ENCODE measurements at places on chromosomes 4 and X.

GRCh38 chr4:680551-680927 is 6.2 kb downstream of the MYL5 start:
- no peak for DNase-seq

DNA sequence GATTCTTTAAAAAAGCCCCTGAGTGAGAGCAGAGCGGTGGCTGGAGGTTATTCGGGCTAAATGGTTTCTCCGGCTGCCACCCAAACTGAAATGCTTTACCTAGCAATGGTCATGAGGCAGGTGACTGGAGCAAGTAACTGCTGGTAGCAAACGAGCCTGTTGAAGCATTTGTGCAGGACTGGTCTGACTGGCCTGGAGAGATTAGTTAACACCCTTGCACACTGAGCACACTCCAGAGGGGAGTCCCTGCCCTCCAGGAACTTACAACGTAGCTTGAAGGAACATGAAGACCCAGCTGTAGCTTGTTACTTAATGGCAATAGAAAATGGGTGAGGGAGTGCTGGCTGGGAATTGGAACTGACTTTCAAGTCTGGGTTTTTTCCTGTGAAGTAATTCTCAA is 40.4 kb downstream of the CCNG2 start:
- no peak for DNase-seq

GRCh38 chrX:17511556-17511955 is 136.6 kb downstream of the NHS start:
- no peak for DNase-seq

GRCh38 chr4:141311246-141312204 is 90.8 kb downstream of the ZNF330 start:
- no peak for DNase-seq

DNA sequence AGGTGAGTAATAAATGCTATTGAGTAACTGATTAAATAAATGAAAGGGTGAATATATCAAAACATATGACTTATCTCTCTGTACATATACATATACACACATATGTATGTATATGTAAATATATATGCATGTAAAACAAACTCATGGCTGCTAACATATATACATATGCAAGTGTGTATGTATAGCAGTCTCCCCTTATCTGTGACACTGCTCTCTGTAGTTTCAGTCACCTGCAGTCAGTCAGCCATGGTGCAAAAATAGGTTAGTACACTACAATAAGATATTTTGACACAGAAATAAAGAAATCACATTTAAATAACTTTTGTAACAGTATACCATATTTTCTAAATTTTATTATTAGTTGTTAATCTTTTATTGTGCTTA is 467.4 kb downstream of the EPHA5 start:
- no peak for DNase-seq

DNA sequence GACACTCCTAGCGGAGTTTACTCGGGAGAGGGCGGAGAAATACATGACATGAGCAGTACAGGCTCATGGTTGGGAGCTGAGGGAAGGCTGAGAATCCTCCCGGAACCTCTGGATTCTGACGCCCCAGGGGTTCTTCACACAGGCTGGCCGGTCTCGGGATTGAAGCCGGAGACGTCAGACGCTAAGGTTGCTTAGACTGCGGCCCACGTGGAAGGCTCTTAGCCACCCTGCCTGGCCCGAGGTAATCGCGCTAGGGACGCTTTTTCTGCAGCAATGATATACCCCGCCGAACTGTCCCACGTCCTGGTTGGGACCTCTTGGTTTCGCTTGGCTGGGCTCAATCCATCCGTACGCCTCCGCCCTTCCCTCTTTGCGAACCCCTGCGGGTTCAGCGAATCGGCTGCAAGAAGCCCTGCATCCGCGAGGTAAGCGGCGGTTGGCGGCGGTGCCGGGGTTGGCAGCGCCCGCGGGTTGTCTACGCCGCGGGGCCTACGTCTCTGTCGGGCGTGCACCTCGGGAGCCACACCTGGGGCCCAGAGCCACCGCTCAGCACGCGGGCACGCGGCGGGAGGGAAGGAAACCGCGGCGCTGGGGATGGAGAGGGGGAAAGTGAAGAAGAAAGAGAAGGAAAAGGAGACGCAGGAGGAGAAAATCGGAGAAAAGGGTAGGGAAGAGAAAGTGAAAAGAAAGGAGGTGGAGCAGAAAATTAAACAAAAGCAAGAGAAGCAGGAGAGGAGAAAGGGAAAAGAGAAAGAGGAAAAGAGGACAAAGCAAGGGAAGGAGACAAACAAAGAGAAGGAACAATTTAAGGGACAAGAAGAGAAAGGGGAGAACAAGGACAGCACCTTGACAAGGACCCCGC is at the start of gene ARL9:
ARL9 (plus strand) TSS at position 523 of the 862 bp plus-strand sequence; CDS start at position 595, 72 bp downstream.
- peak; percentile 47 for DNase-seq

DNA sequence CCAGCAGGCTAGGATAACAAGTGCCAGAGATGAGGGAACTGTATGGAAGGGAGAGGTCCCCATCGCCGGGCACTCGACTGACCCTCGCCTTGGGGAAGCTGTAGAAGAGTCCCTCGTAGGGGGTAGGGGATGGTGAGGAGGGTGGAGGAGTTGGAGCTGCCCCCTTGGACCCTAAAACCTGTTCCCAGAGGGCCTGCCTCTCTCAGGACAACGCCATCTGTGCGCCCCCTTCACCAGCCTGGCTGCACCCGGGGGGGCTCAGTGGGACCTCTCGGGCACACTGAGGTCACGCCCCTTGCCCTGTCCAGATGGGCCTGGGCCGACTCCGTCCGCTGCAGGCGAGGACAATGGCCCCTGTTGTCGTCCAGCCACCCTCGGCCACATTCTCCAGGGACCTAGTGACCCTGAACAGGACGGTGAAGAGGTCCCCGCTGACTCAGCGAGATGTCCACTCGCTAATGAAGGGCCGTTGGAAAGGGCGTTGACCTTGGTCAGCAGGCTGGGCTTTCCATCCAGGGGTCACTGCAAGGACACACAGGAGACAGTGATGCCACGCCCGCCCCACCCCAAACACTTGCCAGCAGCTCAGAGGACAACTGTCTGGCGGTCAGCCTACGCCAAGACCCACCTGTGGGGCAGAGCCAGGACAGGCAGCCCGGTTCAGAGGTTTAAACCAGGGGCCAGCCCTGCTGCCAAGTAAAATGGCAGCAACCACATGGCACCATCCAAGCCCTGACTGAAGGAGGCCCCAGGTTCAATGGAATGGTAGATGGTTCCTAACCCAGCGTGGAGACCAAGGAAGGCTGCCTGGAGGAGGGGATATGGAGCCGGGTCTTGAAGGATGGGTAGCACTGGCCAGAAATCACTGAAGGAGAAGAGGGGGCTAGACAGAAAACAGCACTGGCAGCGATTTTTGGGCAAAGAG is 51.2 kb downstream of the HMX1 start:
- no peak for DNase-seq

- no peak for DNase-seq
Measured at GRCh38 chr4:110636680-110637407, 14.0 kb upstream of the PITX2 start.

- DNase-seq: peak; percentile 4
Measured at GRCh38 chr4:121998024-121998423, 46.2 kb upstream of the TRPC3 start.

DNA sequence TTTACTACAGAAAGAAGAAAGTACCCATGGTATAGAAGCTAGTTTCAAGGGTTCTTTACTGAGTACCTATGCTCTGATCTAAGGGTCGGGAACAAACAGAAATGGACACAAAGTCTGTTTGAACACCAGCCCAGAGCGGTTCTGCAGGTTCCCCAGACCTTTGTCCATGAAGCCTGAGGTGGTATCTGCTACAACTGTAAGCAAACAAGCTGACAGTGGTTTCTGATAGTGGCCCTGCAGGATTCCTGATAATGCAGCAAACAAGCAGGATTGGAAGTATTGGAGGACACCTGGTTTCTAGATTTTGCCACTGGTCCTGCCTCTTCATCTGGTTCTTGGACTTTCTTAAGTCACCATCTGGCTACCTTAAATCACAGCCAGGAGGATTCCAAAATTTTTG is 23.7 kb downstream of the SMPX start:
- peak; percentile 84 for DNase-seq

DNA sequence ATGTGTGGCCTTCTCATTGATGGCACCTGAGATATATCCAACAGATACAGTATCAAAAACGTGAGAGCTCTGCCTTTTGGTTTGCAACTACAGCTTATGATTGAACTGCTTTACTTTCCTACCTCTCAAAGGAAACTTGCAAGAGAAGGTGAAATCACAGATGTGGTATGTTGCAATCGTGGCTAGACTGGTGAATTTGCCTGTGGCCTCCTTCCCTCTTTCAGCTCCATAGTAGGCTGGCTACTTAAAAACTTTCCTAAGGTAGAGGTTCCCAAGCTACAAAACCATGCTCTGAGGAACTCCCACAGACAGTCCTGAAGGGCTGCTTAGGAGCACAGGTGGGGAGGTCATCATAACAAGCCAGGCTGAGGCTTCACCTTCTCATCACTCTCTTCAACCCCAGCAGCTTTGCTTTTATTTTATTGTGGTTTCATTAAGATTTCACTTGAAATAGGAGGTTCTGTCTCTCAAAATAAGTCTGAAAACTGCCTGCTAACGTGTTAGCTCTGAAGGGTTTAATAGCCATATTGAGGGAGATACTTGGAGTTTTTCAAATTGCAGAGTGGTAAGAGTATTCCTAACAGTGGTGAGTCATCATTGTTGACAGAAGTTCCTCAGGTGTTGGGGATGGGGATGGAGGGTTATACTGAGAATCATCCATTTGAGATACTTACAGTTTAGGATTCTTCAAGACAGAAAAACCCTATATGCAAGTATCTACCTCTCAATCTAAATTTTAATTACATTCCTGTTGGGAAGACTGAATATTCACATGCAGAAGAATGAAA is 93.5 kb upstream of the UCP1 start:
- no peak for DNase-seq

GRCh38 chrX:153647461-153648357 is 706 bp downstream of the DUSP9 start:
- DNase-seq: no peak

DNA sequence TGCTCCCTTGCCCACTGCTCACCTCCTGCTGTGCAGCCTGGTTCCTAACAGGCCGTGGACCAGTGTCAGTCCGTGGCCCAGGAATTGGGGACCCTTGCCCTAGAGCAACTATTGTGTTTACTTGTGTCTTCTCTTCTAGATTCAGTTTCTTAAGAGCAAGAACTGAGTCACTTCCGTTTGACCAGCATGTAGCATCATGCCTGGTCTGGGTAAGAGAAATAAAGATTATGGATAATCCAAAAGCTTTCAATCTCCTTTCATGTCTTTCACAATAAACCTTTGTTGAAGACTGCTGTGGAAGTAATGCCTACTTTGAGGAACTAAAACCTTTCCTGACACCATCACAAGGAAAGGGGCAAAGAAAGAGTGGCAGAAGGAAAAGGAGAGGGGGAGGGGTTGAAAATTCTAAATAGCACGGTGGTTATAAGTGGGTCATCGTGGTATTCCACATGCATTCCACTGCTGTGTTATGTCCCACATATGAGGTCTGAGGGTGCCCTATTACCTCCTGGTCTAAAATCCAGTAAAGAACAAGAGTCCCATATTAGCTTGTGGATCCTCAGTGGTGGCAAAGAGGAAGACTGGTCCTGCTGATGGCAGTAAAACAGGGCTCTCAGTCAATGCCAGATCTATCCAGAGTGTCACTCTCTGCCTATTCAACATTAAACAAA is 133.4 kb downstream of the RASL11B start:
- no peak for DNase-seq

- no peak for DNase-seq
Measured at GRCh38 chr4:152957437-152958171, 21.5 kb downstream of the FHDC1 start.

DNA sequence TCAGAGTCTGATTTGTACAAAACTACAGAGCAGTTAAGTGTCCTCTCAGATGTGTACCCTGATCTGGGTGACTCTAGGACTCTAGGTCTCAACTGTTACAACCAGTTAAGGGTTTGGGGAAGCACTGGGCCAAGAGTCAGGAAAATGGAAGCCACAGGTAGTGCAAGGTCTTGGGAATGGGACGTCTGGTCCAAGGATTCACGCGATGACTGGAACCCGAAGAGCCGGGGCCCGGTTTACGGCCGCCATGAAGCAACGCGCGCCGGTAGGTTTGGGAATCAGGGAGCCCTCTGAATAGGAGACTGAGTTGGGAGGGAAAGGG is 321 bp upstream of the HPRT1 start:
- no peak for DNase-seq

DNA sequence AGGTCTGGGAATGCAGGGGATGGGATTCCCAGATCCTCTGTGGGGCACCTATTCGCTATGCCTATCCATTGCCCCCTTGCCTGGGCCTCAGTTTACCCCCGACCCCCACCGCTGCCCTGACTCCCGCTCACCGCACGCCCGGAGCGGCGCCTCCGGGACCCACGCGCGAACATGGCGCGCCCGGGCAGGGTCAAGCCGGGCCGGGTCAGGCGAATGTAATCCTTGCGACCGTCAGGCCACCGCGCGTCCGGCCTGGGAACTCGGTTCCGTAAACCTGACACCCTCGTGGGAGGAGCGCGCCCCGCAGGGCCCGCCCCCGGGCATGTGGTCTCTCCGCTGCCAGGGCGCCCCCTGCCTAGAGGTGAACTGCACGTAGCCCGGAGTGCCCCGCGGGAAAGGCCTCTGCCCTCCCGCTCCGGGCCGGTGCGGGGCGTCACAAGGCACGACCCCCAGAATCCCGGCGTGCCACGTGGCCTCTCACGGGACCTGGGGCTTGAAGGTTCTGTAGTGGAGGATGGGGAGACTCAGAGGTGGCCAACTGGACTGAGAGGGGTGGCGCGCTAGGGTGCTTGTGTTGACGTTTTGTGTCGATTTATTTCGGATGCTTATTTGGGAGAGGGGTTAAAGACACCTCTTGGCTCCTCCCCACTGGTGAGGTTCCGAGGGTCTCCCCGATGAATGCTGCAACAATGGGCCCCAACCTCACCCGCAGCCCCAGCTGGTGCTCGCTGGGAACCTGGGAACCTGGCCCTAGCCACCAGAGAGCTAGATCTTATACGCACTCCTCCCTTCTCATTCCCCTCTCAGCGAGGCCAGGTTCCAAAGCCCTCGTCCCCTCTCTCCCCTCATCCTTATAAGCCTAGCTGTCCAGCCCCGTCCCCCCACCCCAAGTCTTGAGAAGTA is at the start of gene PRICKLE3:
PRICKLE3 (minus strand) TSS at position 249 of the 903 bp plus-strand sequence; CDS start at position 173, 76 bp downstream.
- peak; percentile 72 for DNase-seq

GRCh38 chr4:44675366-44675765 is 2.9 kb upstream of the GUF1 start:
- no peak for DNase-seq

DNA sequence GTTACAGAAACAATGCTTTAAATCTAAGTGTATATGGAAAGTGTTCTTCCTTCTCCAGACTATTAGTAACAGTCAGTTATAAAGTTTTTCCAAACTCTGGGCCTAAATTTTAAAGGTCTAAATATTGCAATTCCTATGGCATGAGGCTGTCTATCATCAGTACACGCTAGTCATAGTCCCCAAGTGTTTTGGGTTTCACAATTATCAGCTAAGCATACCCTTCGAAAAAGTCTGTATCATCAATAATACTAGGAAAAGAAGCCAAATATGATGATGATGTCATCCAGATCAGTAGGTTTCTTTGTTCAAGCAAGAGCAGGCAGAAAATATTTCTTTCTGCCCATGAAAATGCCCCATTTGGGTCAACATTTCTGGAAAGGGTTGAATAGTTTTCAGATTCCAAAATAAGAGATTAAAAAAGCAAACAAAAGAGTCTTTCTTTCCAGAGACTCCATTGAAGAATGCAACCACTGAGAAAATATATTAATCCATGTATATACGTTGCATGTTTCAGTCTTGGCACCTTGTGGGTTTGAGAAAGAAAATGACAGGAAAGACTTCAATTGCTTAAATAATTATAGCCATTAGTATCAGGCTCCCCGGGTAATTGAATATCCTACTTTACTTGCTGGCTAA is 173.8 kb downstream of the CAMK2D start:
- no peak for DNase-seq

GRCh38 chrX:118062817-118063615 is 53.6 kb downstream of the KLHL13 start:
- no peak for DNase-seq

GRCh38 chrX:132094164-132094563 is 33.7 kb downstream of the FRMD7 start:
- no peak for DNase-seq
